Hippocampal formation (tissue), 2 donors: ENCODE measurements at places on chromosomes 7 and 10.

DNA sequence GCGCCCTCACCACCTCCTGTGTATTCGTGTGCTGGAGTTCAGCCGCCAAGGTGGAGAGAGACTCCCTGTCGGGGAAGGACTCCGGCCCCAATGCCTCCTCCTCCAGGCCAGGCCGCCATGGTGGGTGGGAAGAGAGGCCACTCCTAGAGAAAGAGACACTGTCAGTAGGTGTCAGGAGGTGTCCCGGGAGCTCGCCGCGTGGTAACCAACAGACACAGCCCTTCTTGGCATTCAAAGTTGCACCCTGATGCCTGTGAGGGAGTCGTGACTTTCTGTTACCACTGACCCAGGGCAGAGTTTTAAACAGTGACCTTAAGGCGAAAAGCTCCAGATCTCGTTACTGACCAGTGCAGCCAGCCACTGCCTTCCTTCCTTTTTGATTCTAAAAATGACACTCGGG, 155.2 kb downstream of the CUX1 start:
- no peak for DNase-seq

DNA sequence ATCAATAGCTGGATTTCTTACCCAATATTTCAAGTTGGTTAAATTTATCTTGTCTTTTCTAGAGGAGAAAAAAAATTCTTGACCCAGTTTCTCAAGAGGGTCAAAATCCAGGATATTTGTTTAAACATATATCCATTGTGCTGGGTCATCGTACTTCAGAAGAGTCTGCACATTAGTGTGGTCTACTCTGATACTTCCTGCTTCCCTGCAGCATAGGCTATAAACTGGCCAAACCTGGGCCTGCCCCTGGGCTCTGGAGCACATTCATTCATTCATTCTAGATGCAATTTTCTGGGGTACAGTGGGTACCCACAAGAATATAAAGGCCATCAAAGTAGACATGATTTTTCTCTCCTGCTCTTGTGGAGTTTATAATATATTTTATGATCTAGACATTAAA, 142.1 kb upstream of the WNT16 start:
- no peak for DNase-seq

GRCh38 chr7:139330333-139331030, 10.7 kb upstream of the FMC1 start:
- no peak for DNase-seq

GRCh38 chr7:14806891-14807290, 95.7 kb downstream of the DGKB start:
- DNase-seq, result no peak

DNA sequence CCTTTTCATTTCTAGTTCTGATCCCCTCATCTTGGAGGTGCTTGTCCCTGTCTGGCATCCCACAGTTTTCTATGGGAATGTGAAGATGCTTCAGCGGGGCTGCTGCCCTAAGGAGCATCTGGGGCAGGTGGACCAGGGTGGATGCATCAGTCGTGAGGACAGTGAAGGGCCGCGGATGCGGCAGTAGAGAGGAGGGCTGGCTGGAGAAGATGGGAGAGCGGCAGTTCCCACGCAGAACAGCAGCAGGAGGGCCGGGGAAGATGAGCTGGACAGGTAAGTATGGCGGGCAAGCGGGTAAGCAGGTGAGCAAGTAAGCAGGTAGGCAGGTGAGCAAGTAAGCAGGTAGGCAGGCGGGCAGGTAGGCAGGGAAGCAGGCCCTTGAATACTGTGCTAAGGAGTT, 48.9 kb downstream of the ASB13 start:
- DNase-seq, result no peak

DNA sequence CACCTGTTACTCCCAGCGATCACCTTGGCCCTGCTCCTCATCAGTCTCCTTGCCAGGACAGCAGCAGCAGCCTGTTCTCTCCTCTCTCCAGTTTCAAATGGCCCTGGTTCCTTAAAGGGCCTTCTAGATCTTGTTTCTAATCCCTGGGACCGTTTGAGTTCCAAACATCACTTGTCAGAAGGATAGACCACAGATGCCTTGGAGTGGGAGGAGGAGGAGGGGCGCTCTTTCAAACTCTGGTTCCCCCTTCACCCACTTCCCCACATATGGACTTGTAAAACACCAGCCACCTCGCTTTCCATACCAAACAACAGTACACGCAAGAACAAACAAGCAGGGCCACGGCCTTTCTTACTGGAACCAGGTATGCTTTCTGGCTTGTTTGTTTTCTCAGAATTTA, 104.8 kb downstream of the PLXNA4 start:
- no peak for DNase-seq

DNA sequence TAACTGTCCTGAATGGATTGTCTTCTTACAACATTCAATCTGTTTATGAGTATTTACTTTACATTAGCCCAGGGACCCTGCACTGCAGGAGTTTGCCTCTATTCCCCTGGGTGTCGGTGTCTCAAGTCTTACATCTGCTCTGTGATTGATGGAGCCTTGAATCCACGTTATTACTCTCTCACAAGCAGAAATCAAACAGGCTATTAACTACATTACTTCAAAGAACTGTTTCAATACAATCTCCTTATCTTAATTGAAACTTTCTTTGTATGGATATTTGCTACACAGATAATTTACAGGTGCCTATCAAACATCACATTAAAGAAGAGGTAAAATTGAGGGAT, 3.1 kb upstream of the ARID5B start:
- DNase-seq, result no peak
